ENCODE measurements at places on chromosomes 16 and 17. TPM values are rescaled to one million over a fixed set of nuclear protein-coding genes. Genes with fewer than 3 reads are reported as not detected.

DNA sequence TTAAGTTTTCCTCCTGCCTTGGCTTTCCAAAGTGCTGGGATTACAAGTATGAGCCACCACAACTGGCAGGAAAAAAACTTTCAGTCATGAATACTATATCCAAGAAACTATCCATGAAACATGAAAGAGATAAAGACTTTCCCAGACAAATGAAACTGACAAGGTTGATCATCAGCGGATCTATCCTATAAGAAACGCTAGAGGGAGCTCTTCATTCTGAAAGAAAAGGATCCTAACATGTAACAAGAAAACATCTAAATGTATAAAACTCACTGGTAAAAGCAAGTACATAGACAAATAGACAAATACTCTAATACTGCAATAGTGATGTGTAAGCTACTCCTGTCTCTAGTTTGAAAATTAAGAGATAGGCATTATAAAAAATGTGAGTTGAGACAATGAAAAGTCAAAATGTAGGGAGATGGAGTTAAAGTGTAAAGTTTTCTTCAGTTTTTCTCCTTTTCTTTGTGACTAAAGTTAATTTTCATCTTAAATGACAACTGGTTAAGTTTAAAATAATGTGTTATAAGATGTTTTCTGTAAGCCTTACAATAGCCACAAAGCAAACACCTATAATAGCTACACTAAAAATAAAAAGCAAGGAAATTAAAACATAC lies 79.6 kb upstream of the TEKT1 start:
- peak; percentile 10 for DNase-seq

NEUROD2 gene
- 0.05 TPM for polyA plus RNA-seq

- DNase-seq: no peak
These were observed 30.9 kb downstream of the SOCS1 start for GRCh38 chr16:11224894-11225676.

- DNase-seq: no peak
These were observed 5.3 kb downstream of the CNP start for GRCh38 chr17:41971721-41972523.

TBX6 gene
- polyA plus RNA-seq: 0.77 TPM

AGRP gene
- not detected for polyA plus RNA-seq

DNA sequence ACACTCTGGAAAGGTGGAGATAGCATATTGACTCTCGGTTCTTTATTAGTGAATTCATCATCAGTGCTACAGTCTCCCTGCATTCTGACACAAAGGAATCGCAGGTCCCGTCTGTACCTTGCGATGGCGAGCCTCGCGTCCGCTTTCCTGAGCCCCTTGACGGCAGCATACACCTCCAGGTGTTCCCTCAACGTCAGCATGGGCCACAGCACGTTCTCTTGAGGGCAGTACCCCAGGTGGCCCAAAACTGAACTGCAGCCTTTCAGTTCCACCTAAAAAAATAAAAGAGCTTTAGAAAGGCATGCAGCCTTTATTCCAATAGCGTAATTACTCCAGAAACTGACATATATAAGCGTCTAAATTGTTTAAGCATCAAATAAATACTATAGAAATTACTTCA lies 24.2 kb upstream of the ABCA9 start:
- no peak for DNase-seq

GRCh38 chr16:47254756-47255155 lies 111.0 kb upstream of the NETO2 start:
- no peak for DNase-seq

- no peak for DNase-seq
These were observed 15.5 kb downstream of the ASIC2 start for GRCh38 chr17:33277436-33278100.

SLFN14 gene
- polyA plus RNA-seq: 0.19 TPM

WNT9B gene
- polyA plus RNA-seq: 0.08 TPM

- no peak for DNase-seq
These were observed 37.7 kb downstream of the SCNN1B start for GRCh38 chr16:23339787-23340186.

DNA sequence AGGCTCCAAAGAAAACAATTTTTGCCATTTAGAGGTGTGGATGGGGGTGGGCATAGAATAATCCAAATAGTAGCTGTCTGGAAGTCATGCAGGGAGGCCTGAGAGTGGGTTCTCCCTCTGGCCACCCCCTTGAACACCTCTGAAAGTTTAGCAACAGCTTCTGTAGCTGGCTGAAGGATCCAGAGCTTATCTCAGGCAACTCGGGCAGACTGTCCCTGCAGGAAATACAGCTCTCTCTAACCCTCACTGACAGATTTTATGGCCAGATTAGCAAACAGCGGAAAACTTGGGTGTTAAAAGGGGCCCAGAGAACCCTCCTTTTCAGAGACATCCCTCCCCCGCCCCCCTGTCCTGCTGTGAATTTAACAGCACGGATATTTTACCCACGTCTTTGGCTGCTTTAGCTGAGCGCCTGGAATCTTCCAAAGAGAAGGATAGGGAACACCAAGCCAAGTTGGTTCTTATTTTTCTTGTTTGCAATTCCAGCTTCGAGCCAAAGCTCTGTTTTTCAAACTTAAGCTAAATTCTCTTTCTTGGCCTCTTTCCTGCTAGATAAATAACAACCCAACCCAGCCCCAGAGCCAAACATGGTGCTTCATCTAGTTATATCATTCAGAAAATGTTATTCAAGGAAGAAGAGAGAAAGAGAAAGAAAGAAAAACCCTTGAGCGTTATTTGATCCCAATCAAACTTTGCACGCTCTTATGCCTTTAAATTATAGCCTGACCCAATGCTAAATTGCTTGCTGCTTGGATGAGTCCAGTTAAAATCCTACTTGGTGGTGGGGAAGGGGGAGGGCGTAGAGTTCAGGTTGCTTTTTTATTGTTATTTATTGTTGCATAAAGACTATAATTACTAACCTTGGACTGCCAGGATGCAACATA lies 2.3 kb upstream of the HOXB2 start:
- DNase-seq: no peak

IGSF6 gene
- polyA plus RNA-seq: 4.5 TPM

GRCh38 chr17:49915670-49916069 lies 53.3 kb upstream of the DLX4 start:
- no peak for DNase-seq

GRCh38 chr16:74999609-75000480 lies 1.0 kb downstream of the ZNRF1 start:
- DNase-seq: peak; percentile 40

DNA sequence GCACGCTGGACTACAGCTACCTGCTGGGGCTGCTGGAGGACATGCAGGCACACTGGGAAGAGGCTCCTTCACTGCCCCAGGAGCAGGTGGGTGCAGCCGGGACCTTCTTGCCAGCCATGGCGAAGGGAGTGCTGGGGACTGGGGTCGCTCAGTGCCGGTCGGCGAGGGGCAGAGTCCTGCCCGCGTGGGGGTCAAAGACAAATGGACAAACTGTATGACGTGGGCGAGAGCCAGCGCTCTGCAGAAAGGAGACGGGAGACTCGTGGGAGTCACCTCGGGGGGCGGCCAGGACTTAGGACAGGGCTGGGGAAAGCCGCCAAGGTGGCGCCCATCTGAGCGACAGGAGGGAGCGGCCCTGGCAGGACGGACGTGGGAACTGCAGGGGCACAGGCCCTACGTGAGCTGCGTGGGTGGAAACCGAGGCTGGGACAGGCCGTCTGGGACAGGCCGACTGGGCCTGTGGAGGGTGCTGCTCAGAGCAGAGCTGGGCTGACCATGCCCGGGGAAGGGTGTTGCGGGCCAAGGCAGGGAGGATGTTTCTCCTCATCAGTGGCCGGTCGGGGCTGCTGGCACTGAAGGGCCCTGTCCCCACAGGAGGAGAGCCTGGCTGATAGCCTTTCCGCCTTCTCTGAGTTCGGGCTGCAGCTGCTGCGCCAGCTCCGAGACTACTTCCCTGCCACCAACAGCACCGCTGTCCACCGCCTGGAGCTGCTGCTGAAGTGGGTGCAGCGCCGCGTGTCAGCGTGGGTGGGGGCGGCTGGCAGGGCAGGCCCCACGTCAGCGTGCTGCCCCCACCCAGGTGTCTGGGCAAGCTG lies 8.0 kb downstream of the TSR3 start:
- DNase-seq: no peak

DNA sequence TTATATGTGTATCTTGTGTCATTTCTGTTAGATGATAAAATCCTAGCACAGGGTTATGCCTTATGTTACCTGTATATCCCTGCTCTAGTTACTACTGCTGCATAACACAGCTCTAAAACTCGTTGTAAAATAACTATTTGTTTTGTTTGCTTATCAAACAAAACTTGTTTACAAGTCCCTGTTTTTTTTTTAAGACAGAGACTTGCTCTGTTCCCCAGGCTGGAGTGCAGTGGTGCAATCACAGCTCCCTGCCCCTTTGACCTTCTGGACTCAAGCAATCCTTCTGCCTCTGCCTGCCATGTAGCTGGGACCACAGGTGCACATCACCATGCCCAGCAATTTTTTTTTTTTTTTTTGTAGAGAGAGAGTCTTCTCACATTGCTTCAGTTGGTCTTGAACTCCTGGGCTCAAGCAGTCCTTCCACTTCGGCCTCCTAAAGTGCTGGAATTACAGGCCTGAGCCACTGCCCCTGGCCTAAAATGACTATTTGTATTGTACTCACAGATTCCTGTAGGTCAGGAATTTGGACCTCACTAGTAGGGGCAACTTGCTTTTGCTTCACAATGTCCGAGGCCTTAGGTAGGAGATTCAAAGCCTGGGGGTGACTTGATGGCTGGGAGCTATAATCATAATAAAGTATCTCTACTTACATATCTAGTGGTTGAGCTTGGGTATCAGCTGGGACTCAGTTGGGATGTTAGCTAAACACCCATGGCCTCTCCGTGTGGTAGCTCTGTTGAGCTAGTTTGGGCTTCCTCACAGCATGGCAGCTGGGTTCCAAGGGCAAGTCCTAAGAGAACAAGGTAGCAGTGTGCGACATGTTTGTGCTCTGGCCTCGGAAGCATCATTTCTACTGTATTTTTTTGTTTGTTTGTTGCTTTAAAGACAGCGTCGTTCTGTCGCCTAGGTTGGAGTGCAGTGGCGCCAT lies 12.6 kb downstream of the DUSP14 start:
- DNase-seq: no peak

GRCh38 chr17:12973496-12974004 lies 44.3 kb downstream of the ELAC2 start:
- DNase-seq: no peak

OTOP3 gene
- not detected for polyA plus RNA-seq

GRCh38 chr17:11274106-11274505 lies 33.1 kb downstream of the SHISA6 start:
- no peak for DNase-seq

TXNL4B gene
- polyA plus RNA-seq: 14.8 TPM

GALK1 gene
- 32.2 TPM for polyA plus RNA-seq

DNA sequence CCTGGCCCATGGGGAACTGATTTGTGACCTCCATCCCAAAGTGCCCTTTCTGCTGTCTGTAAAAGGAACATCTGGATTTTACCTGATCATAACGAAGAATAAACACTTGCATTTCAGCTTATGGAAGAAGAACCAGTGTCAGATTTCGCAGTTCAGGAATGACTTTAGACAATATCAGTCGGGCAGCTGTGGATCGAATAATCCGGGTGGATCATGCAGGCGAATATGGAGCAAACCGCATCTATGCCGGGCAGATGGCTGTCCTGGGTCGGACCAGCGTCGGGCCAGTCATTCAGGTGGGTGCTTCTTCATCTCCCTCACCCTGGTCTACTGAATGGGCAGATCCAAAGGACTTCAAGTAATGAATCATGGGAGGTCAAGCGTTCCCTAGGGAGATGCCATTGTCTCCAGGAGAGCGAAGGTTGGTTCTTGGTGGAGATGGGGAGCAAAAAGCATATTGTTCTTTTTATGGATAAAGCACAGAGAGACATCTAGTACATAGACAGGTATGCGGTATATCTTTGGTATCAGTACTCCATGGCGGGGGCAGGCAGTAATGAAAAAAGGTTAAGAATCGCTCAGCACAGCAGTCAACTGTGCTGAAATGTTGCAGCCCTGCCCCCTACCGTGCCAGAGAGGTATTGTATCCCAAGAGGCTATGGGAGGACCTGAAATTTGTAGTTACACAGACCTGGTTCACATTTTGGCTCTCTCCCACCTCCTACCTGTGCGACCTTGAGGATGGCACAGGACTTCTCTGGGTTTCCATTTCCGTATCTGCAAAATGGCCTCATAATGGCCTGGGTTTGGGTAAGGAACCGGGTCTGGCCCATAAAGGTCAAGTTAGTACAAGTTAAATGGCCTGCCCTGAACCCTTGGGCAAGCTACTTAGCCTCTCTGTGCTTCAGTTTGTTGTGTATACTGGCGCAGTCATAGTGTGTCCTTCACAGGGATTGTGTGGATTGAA lies 4.7 kb downstream of the COQ7 start:
- DNase-seq: no peak

DNA sequence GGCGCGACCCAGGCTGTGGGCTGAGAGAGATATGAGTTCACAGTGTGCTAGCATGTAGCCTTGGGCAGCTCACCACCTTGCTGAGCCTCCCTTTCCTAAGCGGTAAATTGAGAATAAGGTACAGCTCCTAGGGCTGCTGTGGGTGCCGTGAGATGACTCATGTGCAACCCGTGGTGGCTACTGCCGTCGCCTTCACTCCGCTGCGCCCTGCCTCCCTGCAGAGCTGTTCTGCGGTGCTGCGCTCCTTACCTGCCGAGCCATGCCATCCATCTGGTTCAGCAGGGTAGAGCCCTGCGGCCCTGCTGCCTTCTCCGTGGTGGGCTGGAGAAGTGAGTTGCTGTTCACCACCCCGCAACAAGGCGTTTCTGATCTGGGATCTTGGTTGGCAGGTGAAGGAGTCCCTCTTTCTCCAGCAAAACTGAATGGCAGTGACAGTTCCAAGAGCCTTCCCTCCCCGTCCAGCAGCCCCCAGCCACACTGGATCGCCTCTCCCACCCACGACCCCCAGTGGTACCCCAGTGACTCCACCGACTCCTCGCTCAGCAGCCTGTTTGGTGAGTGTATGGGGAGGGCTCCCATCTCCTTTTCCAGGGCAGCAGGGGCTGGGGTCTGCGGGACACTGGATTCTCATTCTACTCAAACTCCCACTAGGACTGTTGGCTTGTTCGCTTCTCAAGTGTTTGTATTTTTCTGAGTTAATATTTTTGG lies 9.3 kb upstream of the JPT2 start:
- no peak for DNase-seq

DHX40 gene
- polyA plus RNA-seq: 30.4 TPM

GRCh38 chr16:86549893-86550190 lies 5.2 kb downstream of the MTHFSD start:
- DNase-seq: no peak

DNA sequence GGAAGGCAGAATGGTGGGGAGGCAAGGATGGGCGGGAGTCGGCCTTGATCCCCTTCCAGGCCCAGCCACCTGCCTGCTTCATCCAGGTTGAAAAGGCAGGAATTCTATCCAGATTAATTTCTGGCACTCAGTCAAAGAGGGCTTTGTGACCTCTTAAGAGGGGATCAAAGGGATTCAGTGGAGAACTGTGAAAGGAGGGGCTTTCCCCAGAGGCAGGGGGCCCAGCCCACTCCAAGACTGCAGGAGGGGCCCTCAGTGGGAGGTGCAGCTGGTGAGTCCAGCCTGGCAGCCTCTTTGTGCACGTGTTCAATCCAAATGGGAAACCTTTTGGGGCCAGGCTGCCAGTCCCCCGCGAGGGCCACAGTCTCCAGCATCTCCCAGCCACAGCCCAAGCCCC lies 148.5 kb upstream of the PLCG2 start:
- no peak for DNase-seq

DNA sequence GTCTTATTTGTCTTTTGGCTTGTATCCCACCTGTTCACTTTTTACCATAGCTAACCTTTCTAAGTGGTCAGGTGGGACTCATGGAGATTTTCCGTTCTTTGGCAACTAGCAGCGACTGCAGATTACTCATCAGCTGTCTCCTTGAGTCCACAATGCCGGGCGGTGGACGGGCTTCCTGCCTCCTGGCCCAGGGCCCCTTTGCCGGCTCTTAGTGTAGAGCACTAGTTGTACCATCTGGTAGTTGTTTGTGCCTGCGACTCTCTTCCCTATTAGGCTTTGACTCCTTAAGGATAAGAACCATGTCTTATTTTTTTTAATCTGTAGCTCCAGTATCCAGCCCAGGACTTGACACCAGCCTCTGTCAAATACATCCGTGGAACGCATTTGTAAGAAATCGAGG lies 399.9 kb downstream of the WWOX start:
- DNase-seq: no peak

All from hindlimb muscle (tissue), 1 donor.